ENCODE measurements at places on chromosomes 7 and 10. TPM values are rescaled to one million over a fixed set of nuclear protein-coding genes. Genes with fewer than 3 reads are reported as not detected.

Gene FKBP6
- not detected for total RNA-seq

Gene DYDC1
- total RNA-seq = not detected

Gene LLCFC1
- total RNA-seq = not detected

Gene DYNC1I1
- 0.13 TPM for total RNA-seq

Gene DGKB
- not detected for total RNA-seq

Gene LYZL2
- total RNA-seq = not detected

Gene HTR5A
- total RNA-seq = not detected

Gene GIMAP6
- total RNA-seq = not detected

Gene WEE2
- total RNA-seq = 0.03 TPM

Gene TUBAL3
- 0.57 TPM for total RNA-seq

Gene UCMA
- not detected for total RNA-seq

Gene OR9A4
- not detected for total RNA-seq

Gene POLR3A
- 14.8 TPM for total RNA-seq

Gene IFIT5
- total RNA-seq = 8.0 TPM

Gene CTAGE6
- not detected for total RNA-seq

Gene UPK3BL2
- 3.8 TPM for total RNA-seq

Gene CCDC3
- 1.2 TPM for total RNA-seq

Gene AGK
- 29.7 TPM for total RNA-seq

Gene KLLN
- total RNA-seq = 0.66 TPM

Gene PBLD
- total RNA-seq = 3.7 TPM

Gene PILRB
- total RNA-seq = 30.9 TPM

Gene RELN
- 0.01 TPM for total RNA-seq

All from A549 treated with CORT108297 at 1 μM for 4 hours (cell line).